NCI-H187 (cell line): ENCODE measurements at places on chromosomes 12 and 14.

DNA sequence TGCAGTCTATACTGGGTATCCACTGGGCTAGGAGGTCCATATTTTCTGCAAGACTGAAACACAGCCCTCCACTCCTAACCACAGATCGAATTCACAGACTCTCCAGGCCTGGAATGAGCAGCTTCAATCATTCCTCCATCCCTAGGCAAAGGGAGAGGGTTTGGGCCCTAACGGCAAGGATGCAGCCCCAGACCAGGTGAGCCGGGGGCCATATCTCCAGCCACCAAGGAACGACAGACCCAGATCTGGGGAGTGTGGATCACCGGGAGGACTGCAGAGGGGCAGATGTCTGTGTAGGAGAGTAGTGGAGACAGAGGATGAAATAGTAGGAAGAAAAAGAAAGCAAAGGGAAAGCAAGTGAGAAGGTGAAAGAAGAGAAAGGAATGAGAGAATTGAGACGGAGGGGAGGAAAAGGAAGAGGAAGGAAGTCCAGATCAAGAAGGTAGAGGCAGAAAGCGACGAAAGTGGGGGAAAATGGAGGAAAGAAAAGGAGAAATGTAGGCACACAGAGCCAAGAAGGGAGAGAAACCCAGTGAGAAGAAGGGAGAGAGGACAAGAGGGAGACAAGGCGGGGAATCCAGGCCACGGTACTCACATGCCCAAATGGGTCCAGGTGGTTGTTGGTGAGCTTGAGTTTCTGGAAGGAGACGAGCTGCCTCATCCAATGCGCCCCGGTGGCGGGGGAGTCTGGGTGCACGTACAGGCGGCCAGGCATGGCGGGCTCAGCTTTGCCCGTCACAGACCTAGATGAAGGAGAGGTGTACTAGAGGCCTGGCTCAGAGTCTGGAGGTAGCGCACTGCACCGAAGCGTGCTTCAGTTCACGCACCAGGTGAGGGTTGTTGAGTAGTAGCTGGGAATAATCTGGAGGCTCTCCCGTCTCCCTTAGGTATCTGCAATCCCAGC is 7.7 kb downstream of the TBX5 start:
- no peak for DNase-seq

DNA sequence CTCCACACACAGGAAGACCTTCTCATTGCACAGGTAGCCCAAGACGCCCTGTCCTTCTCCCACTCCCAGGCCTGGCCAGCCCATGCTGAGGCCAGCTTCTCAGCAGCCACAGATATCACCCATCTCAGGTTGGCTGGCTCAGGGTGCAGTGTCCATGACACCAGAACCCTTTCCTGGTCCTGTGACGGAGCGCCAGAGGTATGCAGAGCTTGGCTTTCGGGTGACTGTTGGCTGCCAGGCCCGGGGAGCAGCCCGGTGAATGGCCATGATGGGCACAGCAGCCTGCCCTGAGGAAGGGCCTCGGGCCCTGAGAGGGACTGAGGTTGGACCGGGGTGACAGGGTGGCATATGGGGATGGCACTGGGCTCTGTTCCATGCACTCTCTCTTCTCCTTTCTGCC is 173.4 kb downstream of the TSPAN9 start:
- no peak for DNase-seq

DNA sequence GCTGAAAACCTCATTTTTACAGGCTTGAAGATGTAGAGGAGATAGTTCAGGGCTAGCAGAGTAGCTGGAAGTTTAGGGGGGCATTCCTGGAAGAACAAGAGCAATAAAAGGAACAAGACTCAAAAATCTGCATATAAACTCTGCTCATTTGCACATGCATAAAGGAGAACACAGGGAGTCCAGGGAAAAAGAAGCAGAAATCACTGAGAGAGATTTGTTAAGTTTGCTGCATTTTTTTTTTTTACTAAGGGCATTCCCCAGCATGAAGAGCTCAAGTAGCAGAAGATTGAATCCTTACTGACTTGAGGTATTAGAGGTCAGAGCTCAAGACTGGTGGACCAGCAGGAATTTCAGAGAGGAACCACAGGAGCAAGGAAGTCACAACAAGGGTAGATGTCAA is 28.2 kb upstream of the BCL11B start:
- no peak for DNase-seq

- DNase-seq, result no peak
These were observed 56.0 kb downstream of the SYNE2 start for GRCh38 chr14:63908667-63909264.

GRCh38 chr12:110568752-110569151 is 14.4 kb downstream of the PPTC7 start:
- DNase-seq, result no peak
